Activated CD4-positive, alpha-beta memory T cell treated with anti-CD3 and anti-CD28 coated beads for 36 hours (primary cell): ENCODE measurements at places on chromosomes 1 and 21. TPM values are rescaled to one million over a fixed set of nuclear protein-coding genes. Genes with fewer than 3 reads are reported as not detected.

SLC35F3 gene
- 0.59 TPM for total RNA-seq

HEYL gene
- total RNA-seq, result 0.19 TPM

GRCh38 chr21:37551993-37552355, 185.4 kb downstream of the DYRK1A start:
- peaks cover 1% of the 10 kb centered on the region for H3K4me1 ChIP-seq
- H3K36me3 ChIP-seq, result no peaks in the 10 kb centered on the region
- peaks cover 11% of the 10 kb centered on the region for H3K27me3 ChIP-seq
- H3K27ac ChIP-seq, result no peak overlapping the region

DNA sequence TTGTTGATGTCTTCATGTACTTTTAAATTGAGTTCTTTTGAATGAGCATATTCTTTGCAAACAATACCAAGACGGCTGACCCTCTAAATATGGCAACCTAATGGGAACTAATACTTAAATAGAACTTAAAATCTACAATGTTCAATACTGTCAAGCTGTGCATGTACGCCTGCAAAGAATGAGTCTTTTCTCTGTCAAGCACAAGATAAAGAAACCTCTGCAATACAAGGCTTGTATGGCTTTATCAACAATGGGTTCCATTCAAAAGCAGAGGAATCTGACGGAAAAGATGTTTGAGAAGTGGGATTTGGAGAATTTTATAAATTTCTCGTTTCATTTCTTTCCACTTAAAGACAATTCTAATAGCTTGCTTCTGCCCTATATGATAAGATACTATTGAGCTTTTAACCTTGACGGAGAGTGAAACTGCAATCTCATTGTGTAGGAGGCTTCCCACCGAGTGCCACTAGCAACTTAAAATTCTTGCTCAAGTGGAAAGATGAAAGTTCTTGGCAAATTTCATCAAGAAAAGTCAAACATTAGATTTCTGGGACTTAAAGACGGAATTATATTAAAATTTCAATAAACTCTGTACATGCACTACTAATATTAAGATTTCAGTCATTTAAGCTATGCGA, 119.8 kb downstream of the RGS21 start:
- DNase-seq, result no peak
- no peaks in the 10 kb centered on the region for H3K4me1 ChIP-seq
- no peak overlapping the region for H3K27ac ChIP-seq
- no peak overlapping the region for H3K4me3 ChIP-seq
- peaks cover 2% of the 10 kb centered on the region for H3K27me3 ChIP-seq
